ENCODE measurements at places on chromosomes 7 and 10. TPM values are rescaled to one million over a fixed set of nuclear protein-coding genes. Genes with fewer than 3 reads are reported as not detected.
A peak's percentile ranks its signal among the peaks of the same experiment; 100 is the strongest.

- no peak for DNase-seq
Observed at GRCh38 chr7:157505646-157506045, 168.8 kb downstream of the DNAJB6 start.

GRCh38 chr10:95291365-95292039 lies 699 bp upstream of the PDLIM1 start:
- DNase-seq: no peak

The CALY gene
- total RNA-seq: not detected

- no peak for DNase-seq
Observed at GRCh38 chr7:119963654-119964053, 309.3 kb upstream of the KCND2 start.

DNA sequence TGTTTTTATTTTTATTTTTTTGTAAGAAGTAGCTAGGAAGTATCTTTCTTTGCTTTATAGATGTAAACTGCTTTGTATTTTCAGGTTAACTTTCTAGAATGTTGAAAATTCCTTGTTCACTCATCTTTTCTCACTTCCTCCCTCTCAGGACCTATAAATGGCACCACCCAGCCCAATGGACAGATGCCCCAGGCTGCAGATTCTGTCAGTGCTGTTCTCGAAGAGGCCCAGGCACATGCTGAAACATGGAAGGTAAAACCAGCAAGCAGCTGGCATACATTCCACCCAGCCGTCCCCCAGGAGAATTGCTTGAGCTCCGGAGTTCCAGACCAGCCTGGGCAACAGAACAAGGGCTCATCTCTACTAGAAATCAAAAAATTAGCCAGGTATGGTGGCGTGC lies 47.1 kb upstream of the PDSS1 start:
- no peak for DNase-seq

The ANKRD16 gene
- 5.4 TPM for total RNA-seq

The RHOBTB1 gene
- total RNA-seq: 16.2 TPM

DNA sequence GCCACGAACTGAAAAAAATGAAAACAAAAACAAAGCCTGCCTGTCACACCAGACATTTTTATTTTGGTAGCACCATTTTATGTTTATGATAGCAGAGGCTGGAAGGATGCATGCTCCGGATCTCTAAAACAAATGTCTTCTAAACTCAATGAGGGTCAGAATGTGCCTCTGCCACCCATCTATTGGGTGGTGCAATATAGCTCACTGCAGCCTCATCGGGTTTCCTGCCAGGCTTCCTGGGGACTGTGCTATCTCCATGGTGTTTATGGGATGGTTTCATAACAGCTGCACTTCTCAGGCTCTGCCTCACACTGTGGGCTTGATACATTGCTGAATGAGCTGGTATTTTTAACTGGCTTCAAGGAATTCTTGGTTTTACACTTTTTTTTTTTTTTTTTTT lies 94.4 kb downstream of the ITIH5 start:
- DNase-seq: peak; percentile 57

GRCh38 chr7:113217314-113217713 lies 99.0 kb upstream of the SMIM30 start:
- DNase-seq: peak; percentile 18

GRCh38 chr7:42587806-42588205 lies 324.1 kb downstream of the C7orf25 start:
- DNase-seq: no peak

DNA sequence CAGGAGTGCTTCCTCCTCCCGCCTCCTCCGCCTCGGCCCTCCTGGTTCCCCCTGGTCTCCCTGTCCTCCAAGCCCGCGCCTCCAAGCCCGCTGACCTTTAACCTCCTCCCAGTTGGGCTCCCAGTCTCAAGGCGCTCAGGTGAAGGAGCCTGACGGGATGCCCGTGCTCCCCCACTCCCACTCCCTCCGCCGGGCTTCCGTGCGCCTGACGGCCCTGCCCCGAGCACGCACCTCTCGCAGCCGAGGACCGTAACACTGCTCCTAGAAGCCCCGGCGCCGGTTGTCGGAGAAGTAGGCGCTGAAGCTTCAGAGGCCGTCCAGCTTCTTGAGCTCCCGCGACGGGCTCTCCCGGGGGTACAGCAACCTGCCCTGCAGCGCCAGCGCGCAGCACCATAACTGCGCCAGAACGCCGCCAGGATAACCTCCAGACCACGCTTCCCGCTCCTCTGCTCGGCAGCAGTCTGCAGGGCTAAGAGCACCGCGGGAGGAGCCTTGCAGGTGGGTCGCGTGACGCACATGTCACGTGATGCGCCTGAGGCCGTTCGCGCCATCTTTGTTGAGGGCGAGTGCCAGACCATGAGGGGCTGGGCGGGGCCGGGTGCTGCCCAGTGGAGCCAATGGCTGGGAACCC lies 71.0 kb upstream of the ZNF479 start:
- DNase-seq: no peak

GRCh38 chr10:63280386-63280785 lies 147.3 kb downstream of the NRBF2 start:
- no peak for DNase-seq

DNA sequence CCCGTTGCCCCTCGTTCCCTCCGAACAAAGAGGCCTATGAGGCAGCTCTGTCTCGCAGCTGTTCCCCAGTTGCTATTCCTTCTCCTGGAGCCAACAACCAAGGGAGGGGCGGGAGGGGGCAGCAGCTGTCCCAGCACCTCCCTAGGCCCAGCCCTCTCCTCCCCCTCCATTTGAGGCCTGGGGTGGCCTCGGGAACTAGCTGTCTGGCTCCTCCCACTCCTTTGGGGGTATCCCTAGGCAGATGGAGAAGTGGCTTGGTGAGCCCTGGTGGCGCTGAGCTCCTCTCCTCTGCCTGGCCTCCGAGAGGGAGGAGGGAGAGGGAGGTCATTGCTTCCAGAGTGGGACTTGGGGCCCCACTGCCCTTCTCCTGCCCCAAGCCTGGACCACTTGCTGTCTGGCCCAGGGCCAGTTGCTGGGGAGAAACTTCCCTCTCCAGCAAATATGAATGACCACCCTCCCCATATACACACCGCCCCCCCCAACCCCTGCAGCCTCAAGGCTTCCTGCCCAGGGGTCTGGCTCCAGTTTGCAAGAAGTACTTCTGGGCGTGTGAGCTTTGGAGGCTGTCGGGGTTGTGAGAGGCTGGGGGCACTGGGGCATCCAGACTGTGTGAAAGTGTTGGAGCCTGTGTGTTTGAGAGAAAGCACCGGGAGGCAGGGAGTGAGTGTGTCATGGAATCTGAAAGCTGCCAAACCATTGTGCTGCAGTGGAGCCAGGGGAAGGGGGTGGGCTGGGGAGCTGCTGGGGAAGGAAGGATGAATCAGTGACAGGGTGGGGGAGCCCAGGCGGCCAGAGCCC lies 3.1 kb downstream of the FLNC start:
- DNase-seq: peak; percentile 95

DNA sequence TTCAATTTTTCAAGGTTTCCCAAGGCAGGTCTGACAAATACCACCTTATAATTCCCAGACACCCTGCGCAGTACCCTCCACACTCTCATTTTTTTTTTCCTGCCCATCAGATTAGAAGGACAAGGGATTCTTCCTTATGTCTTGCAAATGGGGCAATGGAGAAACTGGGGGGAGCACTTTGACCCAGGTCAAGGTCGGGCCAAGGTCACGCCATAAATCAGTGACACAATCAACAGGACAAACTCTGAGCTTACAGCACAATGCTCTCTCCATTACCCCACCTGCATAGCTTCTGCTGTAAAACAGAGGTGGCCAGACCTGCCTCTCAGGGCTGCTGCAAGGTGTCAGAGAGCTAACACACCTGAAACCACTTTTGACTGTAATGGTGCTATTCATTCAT lies 254.4 kb upstream of the ZMIZ1 start:
- no peak for DNase-seq

The TMEM139 gene
- not detected for total RNA-seq

DNA sequence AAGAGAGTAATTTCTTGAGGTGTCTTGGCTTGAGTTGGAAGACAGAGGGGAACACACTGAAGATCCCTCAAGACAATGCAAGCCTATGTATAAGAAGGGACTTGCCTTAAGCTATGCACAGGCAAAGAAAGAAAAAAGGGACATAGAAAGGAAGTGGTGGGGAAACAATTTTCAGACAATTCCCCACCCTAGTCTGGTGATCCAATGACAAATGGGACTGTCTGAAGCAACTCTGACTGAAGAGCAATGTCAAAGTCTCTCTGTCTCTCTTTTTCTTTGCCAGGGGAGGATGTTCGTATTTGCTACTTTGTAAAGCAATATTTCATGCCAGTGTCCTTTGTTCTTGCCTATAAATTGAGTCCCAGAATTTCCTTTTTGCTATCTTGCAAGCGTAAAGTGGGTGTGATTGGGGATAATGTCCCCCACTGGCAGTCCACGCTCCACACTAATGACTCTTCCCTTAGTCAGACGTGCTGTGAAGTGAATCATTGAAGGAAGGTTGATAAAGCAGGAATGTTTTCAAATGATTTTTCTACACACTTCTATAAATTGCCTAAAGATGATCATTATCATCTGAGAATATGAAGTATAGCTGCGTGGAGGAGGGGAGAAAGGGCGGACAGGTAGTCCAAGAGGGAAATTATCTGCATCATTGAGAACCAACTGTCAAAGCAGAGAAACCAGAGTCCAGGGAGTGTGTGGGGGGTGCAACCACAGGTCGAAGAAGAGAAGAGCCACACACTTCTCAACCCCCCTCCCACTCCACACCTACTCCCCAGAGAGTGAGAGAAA lies 243.8 kb upstream of the ETV1 start:
- peak; percentile 76 for DNase-seq

DNA sequence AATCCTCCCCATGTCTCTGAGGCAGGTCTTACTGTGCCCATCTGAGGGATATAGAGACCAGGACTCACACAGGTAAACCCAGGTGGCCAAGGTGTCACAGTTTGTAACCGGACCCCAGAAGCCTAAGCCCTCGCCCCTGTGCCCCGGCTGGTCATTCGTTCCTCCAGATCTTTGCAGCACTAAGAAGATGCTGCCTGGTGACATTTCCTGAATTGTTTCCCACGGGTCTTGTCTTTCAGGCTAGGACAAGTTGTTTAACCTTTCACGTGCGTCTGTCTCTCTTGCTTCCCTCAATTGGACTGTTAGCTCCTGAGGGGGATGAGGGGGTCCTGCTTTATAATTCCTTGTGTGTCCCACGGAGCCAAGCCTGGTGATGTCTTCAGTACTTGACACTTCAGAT lies 158.0 kb downstream of the KCNMA1 start:
- no peak for DNase-seq

The GPRIN2 gene
- total RNA-seq: not detected

DNA sequence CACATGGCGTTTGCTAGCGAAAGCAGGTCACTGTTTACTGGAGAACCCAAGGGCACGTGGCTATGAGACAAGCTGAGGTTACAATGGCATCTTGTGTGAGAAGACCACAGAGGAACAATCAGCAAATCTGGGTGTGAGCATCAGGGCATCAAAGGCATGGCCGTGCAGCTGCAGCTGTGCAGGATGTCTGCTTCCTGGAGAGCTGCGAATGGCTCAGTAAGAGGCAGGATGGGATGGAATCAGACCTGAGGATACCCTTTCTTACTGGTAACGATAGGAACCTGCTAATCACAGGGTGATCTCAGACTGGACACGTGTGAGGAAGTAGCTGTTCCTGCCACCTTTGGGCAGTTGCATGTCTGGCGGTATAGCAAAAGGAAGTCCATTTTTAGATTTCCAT lies 119.5 kb downstream of the RNF216 start:
- DNase-seq: no peak

The SPDYE5 gene
- total RNA-seq: not detected

The AGBL3 gene
- total RNA-seq: 2.4 TPM

DNA sequence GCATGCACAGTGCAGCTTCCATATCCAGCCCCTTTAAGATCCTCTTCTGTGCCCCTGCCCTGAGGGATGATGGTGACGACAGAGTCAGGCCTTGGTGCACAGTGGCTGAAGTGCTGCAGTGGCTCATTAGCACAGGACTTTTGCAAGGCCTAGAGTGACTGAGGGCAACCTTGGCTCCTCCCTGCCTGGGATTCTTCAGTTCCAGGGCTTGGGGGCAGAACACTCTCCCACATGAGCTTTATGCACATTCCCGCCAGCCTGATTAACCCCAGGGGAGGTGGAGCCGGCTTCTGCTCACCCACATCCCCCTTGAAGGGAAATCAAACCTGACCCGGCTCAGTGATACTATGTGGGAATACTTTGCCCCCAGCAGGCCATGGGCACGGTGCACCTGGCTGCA lies 253.4 kb downstream of the GALNT17 start:
- no peak for DNase-seq

GRCh38 chr7:99955247-99955646 lies 20.6 kb downstream of the AZGP1 start:
- DNase-seq: no peak

DNA sequence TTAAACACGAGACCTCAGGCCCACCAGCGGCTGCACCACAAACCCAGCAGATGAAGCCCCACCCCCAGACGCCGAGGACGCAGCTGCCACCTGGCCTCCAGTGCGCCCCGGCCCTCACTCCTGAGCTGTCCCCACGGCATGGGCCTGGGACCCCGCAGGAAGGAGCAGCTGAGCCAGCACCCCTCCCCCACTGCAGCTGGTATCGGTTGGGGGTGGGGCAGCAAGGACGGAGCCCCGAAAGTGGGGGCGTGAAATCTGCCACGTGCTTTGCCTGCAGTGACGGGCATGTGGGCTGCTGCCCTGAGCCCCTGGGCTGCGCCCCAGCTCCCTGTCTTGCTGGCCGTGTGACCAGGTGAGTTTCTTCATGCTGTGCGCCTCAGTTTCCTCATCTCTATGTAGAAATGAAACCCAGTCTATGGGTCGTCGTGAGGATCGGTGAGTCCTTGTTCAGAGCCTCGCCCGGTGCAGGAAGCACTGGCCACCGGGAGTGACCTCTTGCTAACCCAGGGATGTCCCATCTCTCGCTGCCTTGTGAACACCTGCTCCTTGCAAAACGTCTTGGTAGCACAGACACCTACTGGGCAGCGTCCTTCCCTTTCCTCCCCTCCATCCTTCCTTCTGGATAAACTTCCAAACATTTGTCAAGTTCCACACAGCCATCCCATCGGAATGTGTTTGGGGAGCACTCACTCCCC lies 32.0 kb downstream of the CFAP46 start:
- DNase-seq: no peak

DNA sequence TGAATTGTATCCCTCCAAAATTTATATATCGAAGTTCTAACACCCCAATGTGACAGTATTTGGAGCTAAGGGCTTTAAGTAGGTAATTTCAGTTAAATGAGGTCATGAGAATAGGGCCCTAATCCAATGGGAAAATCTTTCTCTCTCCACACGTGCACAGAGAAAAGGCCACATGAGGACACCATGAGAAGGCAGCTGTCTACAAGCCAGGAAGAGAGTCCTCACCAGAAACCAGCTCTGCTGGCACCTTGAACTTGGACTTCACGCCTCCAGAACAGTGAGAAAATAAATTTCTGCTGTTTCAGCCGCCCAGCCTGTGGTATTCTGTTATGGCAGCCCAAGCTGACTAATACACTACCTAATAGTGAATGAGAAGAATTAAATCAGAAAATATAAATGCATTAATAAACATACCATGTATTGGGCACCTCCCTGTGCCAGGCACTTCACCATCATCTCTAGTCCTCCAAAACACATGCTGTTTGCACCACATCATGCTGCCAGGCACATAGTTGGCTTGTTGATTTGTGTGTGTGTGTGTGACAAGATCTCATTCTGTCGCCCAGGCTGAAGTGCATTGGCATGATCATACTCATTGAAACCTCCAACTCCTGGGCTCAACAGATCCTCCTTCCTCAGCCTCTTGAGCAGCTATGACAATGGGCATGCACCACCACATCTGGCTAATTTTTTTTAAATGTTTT lies 9.1 kb upstream of the TOMM7 start:
- peak; percentile 20 for DNase-seq

- no peak for DNase-seq
Observed at GRCh38 chr7:45677311-45677900, 103.2 kb downstream of the ADCY1 start.

- DNase-seq: no peak
Observed at GRCh38 chr10:132178672-132179545, 7.8 kb upstream of the DPYSL4 start.

The TFEC gene
- 0.51 TPM for total RNA-seq

The SGCE gene
- total RNA-seq: 70.4 TPM
